Foreskin melanocyte (primary cell): ENCODE measurements at places on chromosomes 1 and 21.

DNA sequence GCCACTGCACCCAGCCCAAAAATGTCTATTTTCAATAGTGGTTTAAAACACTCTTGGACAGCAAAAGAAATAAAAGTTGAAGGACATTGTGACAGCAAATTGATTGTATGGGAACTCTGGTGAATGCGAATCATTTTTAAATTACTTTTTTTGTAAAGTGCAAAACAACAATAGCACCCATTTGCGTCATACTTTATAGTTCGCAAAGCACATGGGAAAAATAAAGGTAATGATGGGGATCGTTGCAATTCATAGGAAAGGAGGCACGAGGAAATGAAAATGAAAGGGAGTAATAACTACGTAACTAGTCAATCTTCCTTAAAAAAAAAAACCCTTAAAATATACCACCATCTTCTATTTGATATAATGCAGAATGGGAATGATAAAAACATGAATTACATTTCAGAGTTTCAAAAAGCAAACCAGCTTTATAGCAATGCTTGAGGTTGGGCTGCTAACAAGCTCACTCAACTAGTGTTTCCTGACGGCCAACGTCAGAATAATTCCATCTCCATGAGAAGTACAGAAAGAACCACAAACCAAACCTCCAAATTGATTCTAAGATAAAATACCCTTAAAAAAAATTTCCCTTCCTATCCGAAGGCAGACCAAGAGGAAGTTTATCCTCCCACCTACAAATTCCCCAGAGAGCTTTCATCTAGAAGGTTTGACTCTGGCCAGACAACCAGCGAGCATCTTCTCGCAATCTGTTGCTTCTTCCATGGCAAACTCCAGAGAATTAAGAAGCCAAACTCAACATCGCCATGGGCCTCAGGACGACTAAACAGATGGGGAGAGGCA lies at the start of gene EDARADD:
TSS of gene EDARADD (plus strand) at position 606 of the 801 bp plus-strand sequence. CDS start at position 765, 159 bp downstream.
- DNase-seq, result no peak

DNA sequence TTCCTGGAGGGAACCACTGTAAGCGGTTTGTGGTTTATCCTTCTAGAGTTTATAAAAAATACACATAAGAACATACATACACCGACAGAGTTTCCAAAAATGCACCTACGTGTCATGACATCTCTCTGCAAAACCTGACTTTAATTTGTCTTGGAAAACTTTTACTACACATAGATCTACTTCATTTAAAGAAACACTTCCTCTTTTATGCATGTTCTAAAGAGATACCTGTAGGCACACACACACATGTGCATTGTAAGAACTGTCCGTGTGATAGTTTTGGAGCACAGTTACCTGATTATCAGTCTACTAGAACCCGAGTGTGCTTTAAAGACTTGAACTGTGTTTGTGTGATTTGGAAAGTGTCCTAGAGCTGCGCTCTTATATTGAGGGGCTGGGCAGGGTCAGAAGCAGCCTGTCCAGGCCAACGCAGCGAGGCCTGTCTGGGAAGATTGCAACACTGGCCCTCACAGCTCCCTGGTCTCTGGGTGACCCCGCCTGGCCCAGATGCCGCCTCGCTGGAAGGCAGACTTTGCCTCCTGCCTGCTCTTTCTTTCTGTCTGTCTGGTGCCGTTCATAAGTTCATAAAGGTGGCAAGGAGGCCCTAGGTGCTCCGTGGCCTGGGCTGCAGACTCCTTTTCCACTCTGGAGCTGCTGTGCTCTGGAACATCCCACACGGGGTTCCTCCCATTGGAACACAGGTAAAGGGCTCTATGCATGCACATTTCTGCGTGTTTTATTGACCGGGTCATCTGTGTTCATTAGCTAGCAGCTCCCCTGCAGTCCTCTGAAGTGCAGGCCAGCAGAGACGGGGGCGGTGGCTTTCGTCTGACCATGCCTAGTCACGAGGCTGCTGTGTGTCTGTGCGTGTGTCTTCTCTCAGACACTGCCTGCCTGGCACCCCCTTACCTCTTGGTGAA lies 46.3 kb downstream of the AGPAT3 start:
- DNase-seq, result no peak

DNA sequence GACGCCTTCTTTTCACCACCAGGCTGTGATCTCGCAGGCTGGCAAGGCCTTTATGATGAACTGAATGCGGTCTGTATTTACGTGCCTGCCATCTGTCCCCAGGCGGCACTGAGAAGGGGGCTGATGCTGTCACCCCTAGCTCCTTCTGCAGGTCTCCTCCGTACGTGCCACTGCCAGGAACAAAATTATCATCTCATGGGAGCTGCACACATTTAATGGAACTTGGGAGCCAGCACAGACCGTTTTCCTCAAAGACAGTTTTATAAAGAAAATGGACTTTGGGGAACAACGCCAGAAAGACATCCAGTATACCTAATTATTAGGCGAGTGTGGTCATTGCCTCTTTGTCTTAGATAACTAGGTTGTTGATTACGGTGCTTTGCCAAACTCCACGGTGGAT lies 434.5 kb downstream of the KIF26B start:
- DNase-seq, result no peak

DNA sequence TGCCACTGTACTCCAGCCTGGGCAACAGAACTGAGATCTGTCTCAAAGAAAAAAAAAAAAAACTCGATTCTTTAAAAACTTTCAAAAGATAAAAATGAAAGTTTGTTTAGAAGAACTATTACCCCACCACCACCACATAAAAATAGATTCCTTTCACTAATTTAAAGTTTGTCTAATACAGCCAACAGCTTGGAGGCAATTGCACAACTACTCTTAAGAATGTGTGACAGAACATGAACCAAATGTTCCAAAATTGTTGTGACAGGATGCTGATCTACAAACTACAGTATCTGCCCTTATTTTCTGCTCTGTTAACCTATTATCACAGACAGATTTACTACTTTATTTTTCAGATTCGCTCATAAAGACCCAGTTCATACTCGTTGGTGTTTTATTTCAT lies 5.5 kb upstream of the TGFBR3 start:
- DNase-seq, result peak; percentile 33

GRCh38 chr1:72060466-72061245 lies 221.7 kb downstream of the NEGR1 start:
- DNase-seq, result no peak

- DNase-seq, result no peak
These were observed 235.9 kb downstream of the FAM72C start for GRCh38 chr1:143735764-143736461.

DNA sequence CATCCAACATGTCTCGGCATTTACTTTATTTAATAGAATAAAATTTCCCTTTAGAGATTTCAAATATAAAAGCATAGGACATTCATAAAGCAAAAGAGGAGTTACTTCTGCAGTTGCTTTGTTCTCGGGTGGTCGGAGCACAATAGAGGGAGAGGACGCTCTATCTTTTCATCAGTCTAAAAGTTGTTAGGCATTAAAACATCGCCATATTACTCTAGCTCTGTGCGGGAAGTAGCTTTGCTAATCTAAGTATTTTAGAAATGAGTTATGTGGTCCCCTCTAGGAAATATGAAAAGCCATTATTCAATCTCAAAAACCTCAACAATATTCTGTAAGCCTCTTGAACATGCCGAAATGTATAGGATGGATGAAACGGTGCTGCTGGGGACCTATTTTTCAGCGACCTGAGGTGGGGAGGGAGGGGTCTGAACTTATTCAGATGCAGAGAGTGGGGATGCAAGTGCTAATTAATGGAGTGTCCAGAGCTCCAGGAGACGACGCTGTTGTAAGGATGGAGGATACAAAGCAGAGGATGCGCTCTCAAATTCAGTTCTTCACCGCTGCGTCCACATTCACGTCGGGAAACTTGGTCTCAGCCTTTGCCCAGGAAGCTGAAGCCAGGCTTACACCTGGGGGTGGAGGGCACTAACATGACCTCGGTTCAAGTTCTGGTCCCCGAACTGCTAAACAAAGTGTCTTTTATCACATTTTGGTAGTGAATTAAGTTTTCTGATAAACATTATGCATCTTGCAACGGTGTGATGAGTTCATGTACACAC lies 6.3 kb downstream of the CDKN2C start:
- no peak for DNase-seq

- no peak for DNase-seq
These were observed at the start of gene TNFRSF9 for GRCh38 chr1:7940745-7941436. Gene TNFRSF9 (minus strand): TSS chr1:7940839. CDS start chr1:7939994, 845 bp downstream.

- no peak for DNase-seq
These were observed 158.4 kb downstream of the DUSP10 start for GRCh38 chr1:221583465-221583864.

- no peak for DNase-seq
These were observed 307.9 kb downstream of the COL11A1 start for GRCh38 chr1:102800406-102800805.

- DNase-seq, result no peak
These were observed 23.6 kb downstream of the PTPRU start for GRCh38 chr1:29259802-29260441.

DNA sequence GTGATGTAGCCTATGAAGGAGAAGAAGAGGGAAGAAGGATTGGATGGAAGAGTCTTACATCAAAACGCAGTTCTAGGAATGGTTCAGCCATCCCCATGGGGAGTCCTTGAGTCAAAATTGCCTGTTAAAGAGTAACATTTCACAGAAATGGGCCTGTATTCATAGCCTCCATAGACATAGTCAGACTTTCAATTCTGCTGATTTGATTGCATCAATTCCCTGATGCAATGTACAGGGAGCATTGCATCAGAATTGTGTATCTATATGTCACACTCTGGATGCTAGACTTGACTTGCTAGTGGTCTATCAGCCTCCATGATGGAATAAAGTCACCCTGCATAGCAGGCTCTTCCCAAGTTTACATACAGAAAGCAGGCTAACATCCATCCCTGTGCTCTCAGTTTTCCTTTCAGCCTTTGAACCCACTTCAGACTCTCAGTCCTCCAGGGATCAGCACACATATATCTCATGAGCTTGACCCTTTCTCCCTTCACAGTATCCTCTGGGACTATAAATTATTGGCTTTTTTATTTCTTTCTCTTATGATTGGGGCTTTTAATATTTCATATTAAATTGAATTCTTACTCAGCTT lies 1111.7 kb upstream of the B3GALT2 start:
- DNase-seq, result no peak

DNA sequence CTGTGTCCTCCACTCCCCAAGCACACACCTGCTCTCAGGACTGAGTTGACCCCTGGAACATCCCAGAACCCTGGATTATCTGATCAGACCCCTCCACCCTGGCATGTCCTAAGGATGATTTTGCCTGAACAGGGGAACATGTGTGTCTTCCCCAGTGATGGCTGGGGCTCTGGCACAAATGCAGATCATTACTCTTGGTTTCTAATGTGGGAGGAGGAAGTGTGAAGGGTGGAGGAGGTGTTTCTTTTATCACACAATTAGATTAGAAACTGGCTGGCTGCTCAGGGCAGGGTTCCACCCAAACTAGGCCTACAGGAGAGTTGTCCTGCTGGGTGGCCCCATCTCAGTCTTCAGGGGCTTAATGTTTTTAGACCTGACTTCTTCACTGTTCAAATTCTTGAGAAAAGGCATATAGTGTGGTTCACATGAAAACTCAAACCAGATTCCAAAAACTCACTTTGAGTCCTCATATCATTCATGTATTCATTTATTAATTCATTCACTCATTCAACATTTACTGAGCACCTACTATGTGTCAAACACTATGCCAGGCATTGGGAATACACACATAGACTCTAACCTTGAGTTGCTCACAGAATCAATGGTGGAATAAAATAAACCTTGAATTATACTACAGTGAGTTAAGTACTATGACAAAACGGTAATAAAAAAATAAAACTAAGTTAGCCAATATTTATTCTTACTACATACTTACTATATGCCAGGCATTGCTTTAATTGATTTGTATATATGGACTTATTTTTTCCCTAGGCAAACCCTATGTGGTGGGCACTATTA lies 221.8 kb upstream of the JUN start:
- no peak for DNase-seq

- DNase-seq, result peak; percentile 77
These were observed 58.4 kb upstream of the PARP1 start for GRCh38 chr1:226466296-226466695.

- peak; percentile 54 for DNase-seq
These were observed 2.6 kb upstream of the SAMD13 start for GRCh38 chr1:84298684-84299535.

DNA sequence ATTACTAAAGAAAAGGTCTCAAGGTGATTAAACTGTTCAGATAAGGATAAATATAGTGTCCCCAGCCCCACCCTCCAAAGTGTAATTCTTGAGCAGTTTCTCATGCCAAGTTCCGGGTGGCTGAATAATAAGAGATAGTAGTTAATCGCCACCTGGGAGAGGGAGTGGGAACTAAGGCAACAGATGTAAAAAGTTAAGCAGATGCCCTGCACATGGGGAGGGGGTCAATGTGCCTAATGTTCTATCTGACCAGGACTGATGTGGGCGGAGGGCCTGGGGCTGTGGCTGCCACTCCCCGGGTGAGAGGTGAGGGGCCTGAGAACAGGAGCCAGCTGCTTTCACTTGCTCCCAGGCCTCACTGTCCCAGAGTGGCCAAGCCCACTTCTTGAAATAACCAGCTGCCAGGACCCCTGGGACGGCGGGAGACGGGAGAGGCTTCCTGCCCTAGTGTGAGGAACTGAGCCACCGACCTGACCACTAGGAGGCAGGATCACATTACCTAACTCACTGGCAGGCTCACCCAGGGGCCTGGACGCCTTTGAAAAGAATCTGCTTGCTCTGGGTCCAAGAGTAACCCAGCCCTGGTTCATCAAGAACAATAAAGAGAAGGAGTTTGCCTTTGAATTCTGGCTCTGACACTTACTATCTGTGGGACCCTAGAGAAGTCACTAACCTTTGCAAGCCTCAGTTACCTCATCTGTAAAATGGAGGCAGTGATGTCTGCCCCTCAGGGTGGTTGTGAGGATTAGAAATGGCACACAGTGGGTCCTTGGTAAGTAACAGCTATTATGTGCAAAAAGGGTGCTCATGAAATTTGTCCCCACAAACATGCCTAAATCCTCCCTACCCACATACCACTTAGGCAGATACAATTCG lies 179.2 kb downstream of the ATG4C start:
- DNase-seq, result peak; percentile 49

DNA sequence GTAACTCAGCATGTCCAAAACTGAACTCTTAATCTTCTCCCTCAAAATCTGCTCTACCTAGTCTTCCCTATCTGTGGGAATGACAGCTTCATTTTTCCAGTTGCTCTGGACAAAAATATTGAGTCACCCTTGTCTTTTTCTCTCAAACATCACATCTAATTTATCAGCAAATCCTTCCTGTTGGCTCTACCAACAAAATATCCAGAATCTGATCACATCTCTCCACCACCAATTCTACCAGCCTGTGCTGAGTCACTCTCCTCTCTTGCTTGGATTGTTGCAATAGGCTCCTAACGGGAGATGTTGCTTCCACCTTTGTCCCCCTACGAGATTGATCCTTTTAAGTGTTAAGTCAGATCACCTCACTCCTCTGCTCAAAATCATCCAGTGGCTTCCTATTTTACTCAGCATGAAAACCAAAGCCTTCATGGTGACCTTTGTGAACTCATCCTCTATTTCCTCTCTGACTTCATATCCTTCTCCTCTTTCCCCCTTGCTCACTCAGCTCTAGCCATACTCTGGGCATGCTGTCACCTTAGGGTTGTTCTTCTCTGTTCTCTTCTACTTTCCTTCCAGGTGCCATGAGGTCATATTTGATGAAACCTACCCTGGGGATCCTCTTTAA lies 21.5 kb upstream of the SMYD2 start:
- no peak for DNase-seq

- DNase-seq, result no peak
These were observed 68.7 kb upstream of the LRIF1 start for GRCh38 chr1:111032295-111032897.

- DNase-seq, result no peak
These were observed 19.4 kb upstream of the TMEM125 start for GRCh38 chr1:43250351-43250761.

- DNase-seq, result no peak
These were observed 4.1 kb downstream of the CROCC start for GRCh38 chr1:16925635-16926490.
